ENCODE measurements at places on chromosomes 12 and 14.

- no peak for DNase-seq
Observed at GRCh38 chr14:23240661-23241060, 2.9 kb downstream of the RNF212B start.

DNA sequence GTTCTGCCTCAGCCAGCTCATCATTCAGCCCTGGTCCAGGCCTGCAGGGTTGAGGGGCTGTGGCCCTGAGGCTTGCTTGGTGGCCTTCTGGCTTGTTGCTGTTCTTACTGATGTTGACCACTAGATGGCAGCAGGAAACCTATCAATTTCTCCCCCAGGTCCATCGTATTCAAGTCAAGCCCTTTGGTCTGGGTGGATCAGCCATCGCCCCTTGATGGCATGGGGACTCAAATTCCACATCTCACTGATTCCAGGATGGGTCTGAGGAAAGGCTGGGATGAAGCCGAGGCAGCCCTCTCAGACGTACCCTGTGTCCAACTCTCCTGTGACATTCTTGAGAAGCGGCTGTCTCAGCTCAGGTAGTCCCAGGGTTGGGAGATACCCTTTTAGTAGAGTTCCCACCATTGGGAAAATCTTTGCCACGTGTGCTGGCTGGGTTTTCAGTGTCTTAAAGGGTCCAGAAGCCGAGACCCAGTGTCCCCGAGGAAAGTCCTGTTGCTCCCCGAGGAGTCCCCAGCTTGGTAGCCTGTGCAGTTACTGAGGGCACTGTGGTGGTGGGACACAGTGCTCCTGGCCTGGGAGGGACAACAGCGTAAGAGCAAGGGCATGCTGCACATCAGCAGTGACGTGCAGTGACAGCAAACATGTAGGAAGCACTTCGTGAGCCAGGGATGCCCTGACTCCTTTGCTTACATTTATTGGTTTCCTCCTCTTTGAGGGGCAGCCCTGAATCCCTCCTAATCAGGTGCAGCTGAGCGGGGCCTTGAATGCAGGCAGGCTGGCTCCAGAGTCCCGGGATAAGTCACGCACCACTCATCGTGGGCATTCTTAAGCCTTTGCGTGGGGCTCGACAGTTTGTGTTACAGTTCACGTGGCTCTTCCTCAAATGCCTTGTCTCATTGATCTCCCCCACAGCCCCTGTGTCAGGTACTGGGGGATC, 58.6 kb downstream of the TSPAN9 start:
- no peak for DNase-seq

- DNase-seq, result no peak
Observed at GRCh38 chr12:20210621-20211215, 157.6 kb upstream of the PDE3A start.

DNA sequence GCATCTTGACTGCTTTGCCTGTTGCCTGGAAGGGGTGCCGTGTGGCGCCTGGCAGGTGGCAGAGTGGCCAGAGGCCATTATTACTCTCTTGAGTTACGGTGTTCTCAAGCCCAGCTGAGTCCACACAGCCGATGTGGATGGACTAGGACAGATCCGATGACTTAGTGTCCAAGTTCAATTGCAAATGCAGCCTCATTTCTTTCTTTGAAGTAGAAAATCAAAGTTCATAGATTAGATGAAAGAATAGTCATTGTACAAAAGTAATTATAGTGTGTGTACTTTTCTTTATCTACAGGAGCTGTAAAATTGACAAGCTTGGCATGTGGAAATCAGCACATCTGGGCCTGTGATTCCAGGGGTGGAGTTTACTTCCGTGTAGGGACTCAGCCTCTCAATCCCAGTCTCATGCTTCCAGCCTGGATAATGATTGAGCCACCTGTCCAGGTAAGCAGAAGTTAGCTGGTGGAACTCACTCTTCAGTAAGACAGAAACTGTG, 44.7 kb downstream of the ANKRD9 start:
- DNase-seq, result no peak

GRCh38 chr12:116545144-116545543, 14.0 kb upstream of the MAP1LC3B2 start:
- DNase-seq, result no peak

- DNase-seq, result no peak
Observed at GRCh38 chr14:71728386-71728785, 203.8 kb upstream of the RGS6 start.

DNA sequence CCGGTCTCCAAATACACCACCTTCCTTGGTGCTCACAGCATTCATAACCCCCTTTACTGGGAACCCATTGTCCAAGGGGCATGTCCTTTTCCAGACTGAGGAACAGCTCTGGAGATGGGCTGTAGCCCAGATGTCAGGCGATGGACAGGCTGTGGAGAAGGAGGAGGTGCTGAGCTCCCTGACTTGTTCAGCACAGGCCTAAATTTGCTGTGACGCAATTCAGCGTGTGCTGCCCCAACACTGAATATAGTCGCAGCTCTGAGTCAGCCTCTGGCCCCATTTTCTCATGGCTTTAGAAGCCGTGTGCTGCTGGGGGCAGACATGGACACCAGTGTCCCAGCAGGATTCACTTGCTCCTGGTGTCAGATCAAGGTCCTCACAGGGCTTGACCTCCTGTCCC, 269.1 kb downstream of the EMP1 start:
- DNase-seq, result no peak

DNA sequence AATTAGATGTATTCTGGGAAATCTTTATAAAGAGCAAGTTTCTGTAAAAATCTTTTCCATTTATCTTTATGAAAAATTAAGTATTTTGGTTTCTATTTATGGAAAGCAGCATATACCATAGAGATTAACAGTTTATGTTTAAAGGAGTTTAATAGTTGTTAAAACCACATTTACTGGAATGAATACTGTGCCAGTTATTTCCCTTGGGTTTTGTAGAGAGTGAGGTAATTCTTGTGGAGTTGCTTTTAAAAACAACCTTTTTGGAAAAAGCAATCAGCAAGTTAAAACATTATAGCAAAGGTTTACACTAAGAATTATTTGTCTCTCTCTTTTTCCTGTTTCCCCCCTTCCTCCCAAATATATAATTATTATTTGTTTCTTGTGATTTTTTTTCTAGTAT, 34.9 kb downstream of the AEBP2 start:
- no peak for DNase-seq

GRCh38 chr14:24436355-24437019, 6.1 kb downstream of the SDR39U1 start:
- no peak for DNase-seq

DNA sequence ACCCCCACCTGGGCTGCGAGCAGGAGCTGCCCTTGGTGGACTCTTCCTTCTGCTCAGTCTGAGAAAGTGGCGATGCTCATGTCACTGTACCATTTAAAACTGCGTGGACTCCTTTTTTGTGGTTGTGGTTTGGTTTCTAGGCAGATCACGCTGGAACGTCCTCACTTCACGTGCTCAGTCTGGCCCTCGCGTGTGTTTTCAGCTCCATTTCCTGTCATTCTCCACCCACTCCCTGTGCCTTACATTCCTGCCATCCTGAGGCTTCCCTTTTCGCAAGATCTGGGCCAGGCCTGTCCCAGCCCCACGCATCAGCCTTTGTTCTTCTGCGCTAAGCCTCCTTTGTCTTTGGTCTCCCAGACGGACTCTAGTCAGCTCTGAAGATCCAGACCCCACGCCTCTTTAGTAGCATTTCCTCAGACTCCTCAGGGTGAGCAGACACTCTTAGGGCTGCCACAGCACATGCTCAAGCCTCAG, 105.4 kb downstream of the FBXL14 start:
- DNase-seq, result no peak

- DNase-seq, result no peak
Observed at GRCh38 chr14:68283378-68284123, 464.0 kb downstream of the RAD51B start.

- no peak for DNase-seq
Observed at GRCh38 chr12:123075646-123076171, 75.2 kb downstream of the PITPNM2 start.

DNA sequence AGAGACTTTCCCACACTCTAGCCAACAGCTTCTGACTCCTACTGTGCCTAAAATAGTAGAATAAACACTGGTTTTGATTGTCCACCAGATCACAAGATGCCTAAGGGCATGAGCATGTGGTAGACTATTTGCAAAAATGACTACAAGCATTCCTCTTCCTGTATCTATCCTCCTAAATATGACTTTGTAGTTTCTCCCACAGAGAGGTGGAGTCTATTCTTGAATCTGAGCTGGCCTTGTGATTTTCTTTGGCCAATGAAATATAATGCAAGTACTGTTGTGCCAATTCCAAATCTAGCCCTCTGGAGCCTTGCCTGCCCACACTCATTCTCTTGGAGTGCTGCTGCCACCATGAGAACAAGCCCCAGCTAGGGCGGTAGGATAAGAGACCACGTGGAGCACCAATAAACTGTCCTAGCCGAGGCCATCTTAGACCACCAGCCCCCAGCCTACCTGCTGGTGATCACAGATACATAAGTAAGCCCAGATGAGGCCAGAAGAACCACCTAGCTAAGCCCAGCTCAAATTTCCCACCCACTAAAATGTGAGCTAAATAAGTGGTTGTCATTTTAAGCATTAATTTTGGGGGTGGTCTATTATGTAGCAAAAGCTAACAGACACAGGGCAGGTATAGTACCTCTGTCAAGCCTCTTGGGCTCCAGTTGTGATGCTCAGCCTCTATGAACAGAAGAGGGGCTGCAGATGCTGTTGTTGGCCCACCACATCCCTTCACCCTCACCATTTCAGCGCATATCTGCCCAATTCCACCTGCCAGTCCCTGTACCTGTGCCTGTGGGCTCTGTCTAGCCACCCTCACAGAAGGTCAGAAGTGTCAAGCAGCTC, 17.9 kb downstream of the ZFP36L1 start:
- DNase-seq, result no peak

- DNase-seq, result peak; percentile 17
Observed at GRCh38 chr12:27652174-27652763, 44.0 kb upstream of the REP15 start.

DNA sequence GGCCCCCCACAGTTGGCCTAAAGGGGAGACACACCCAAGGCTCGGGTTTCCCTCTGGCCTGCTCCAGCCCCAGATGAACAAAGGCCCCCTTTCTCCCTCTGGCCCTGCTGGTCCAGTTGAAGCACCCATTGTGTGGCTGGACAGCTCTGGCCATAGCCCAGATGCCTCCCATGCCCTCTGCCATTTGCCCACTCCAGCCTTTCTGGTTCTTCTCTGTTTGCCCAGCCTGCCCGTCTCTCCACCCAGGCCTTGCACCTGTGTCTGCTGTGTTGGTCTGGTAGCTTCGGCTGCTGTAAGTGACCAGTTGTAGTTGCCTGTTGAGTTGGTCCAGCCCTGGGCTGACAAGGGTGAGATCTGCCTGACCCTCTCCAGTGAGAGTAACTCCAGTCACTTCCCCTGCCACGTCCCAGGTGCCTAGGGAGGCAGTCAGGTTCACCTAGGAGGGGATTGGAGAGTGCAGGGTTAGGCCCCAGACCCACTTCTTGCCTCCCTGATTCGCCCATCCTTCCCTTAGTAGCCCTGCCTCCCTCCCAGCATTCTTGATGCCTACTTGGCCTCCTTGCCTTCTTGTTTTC, 3.0 kb downstream of the B4GALNT1 start:
- DNase-seq, result no peak

DNA sequence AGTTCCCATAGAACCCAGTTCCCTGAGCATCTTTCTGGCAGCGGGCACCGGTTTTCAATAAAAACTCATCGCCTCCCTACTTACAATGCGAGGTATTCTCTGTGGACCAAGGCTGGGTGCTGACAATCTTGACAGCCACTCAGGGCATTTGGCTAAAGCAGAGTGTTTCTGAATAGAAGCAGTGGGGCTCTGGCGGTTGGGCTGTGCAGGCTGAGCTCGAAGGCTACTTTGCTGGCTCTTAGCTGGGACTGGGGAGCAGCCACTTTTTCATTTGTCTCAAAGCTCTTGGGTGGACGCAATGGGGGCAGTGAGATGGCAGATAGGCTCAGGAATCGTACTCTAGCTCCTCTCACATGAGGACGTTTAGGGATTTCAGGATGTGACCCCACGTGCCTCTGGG, 151.8 kb downstream of the UNC79 start:
- no peak for DNase-seq

DNA sequence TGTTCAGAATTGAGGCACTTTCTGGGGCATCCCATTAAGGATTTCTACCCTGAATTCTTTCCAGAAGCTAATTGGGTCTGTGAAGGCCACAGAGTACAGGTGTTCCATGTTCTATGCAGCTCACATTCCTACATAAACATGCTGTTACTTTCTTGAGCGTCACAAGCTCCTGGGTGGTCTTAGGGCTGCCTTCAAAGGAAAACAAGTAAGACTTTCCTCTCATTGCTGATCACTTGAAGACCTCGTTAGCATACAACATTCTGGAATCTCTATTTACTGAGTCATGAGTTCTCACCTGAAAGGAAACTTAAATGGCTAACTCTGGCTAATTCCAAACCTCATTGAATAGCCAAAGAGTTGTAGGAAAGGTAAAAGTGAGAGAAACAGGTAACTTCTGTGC, 63.0 kb upstream of the HMGA2 start:
- DNase-seq, result no peak

DNA sequence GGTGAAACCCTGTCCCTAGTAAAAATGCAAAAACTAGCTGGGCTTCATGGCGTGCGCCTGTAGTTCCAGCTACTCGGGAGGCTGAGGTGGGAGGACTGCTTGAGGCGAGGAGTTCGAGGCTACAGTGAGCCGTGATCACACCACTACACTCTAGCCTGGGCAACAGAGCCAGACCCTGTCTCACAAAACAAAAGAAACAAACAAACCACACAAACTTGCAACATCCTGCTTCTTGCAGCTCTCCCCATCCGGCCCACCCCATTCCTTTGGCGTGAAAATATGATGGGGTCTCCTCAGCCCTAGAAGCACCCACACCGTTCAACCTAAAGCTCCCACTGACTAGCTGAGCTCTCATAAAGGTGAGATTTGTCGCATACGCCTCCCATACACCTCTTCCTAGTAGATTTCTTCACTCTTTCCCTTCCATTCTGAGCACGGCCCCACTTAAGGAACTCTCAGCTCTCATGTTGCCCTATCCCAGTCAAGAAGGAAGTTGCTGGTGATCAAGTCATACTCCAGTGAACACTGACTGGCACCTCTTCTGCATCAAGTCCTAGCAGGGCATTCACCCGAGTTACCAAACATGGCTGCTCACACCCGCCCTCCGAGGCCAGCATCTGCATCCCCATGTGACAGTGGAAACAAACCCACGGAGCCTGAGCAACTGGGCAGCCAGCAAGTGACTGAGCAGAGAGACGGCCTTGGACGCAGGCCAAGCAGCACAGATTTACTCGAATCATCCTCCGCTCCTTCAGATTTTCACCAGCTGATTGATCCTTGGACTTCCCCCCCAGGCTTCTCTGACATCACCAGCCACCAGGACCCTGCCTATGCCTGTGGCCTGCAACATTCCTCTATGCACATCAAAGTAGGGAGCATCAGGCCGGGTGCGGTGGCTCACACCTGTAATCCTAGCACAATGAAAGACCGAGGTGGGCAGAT, 18.9 kb upstream of the CD27 start:
- no peak for DNase-seq

- no peak for DNase-seq
Observed at GRCh38 chr12:21429994-21430393, 7.5 kb upstream of the PYROXD1 start.

GRCh38 chr14:75941030-75941429, 40.8 kb downstream of the TGFB3 start:
- DNase-seq, result no peak

- no peak for DNase-seq
Observed at GRCh38 chr12:132909030-132909368, 21.6 kb upstream of the CHFR start.

GRCh38 chr12:67477681-67478265, 170.8 kb upstream of the DYRK2 start:
- no peak for DNase-seq

- no peak for DNase-seq
Observed at GRCh38 chr12:110932046-110932445, 11.7 kb upstream of the MYL2 start.
